ENCODE measurements at places on chromosomes 1 and 21.
A peak's percentile ranks its signal among the peaks of the same experiment; 100 is the strongest.

DNA sequence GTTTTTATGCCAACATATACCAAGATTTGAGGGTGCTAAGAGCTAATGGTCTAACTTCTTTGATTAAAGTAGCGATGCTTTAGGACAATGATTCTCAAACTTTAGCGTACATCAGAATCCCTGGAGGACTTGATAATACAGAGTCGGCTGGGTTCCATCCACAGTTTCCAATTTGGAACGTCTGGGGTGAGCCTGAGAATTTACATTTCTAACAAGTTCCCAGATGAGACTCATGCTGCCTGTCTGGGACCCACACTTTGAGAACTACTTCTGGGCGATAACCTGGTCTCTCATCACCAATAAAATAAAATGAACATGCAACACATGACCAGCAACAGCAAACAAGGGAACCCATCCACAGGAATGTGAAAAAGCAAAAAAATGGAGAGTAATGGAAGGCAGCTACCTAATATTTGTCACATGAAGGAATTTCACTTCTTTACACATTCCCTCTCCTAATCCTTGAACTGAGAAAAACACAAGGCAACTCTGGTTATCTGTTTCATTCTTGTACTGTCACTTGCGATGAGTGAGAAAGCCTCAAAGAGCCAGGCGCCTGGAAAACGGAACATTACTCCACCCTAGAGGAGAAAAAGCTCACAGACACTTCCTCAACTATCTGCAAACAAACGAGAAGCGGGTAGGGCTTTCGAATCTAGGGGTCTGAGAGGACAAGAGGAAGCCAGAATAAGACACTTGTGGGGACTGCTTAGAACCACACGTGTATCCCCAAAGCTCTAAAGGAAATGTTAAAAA, 14.0 kb downstream of the HSF2BP start:
- DNase-seq, result peak; percentile 92

DNA sequence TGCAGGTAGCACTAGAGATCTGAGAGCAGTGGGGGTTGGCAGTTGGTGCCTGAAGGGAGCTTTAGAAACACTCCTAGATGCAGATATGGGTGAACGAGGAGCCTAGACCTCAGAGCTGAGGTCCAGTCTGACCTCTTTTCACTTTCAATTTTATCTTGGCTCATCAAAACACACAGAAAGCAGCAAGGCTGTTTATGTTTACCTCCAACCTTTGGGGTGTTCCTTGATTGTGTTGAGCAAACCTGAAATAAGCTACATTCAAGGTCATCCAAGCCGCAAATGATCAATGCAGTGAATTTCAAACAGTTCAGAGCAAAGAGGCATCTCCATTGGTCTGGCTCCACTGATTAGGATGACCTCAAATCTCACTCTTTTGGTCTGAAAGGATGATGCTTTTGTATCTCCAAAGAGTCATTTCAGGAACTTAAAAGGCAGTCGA, 1.3 kb downstream of the LY9 start:
- no peak for DNase-seq

GRCh38 chr1:230693221-230693620, 20.7 kb downstream of the AGT start:
- DNase-seq, result no peak

GRCh38 chr1:63969441-63969901, 195.7 kb downstream of the ROR1 start:
- no peak for DNase-seq

DNA sequence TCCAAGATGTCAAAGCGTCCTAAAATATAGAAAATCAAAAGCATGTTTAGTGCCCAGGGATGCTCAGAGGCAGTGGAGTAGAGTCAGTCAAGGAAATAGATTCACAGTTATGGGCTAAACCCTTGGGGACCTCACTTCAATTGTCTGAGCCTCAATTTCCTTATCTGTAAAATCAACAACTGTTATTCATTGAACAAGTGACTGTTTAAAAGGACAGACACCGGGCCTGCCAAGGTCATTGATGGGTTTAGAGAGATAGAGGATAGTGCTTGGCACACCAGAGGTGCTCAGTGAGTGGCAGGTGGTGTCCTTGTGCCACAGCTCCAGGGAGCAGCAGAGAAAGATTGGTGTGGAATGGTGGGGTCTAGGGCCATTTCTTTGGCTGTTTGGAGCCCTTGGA, 12.8 kb downstream of the PLA2G5 start:
- DNase-seq, result no peak

DNA sequence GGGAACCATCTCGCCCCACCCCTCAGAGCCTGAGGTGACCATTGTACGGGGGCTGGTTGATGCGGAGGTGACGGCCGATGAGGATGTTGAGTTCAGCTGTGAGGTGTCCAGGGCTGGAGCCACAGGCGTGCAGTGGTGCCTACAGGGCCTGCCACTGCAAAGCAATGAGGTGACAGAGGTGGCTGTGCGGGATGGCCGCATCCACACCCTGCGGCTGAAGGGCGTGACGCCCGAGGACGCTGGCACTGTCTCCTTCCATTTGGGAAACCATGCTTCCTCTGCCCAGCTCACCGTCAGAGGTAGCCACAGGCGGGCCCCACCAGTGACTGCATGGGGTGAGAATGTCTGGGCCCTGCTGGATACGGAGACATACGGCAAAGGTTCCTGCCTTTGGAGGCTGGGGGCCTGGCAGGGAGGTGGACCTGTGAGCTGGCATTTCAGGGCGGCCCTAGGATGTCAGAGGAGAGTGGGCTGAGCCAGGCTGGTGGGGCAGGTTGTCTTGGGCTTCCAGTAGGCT, 98.5 kb downstream of the TRIM11 start:
- DNase-seq, result no peak

- no peak for DNase-seq
Observed at GRCh38 chr1:60864722-60865121, 217.6 kb upstream of the NFIA start.

- DNase-seq, result peak; percentile 60
Observed at GRCh38 chr1:235902677-235903542, 36.2 kb upstream of the LYST start.

GRCh38 chr21:26169061-26169610, 1.4 kb downstream of the APP start:
- peak; percentile 88 for DNase-seq

DNA sequence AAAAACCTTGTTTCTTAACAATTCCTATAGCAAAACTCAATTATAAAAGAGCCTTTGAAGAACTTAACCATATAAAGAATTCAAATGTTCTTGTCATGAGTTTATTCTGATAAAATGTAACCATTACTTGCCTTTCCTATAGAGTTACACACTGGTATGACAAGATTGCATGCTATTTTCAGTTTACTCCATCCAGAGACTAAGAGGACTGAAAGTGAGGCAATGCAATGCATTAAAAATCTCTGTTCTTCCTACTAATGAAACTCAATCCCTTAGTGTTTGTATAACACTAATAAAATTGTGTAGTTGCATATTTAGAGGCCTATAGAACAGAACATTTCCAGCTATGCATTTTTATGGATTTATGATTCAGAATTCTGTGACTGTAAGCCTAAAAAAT, 88.1 kb downstream of the COP1 start:
- peak; percentile 61 for DNase-seq
